ENCODE measurements at places on chromosomes 5 and 9. TPM values are rescaled to one million over a fixed set of nuclear protein-coding genes. Genes with fewer than 3 reads are reported as not detected.
A peak's percentile ranks its signal among the peaks of the same experiment; 100 is the strongest.

Gene IL17B
- total RNA-seq, result 2.8 TPM

DNA sequence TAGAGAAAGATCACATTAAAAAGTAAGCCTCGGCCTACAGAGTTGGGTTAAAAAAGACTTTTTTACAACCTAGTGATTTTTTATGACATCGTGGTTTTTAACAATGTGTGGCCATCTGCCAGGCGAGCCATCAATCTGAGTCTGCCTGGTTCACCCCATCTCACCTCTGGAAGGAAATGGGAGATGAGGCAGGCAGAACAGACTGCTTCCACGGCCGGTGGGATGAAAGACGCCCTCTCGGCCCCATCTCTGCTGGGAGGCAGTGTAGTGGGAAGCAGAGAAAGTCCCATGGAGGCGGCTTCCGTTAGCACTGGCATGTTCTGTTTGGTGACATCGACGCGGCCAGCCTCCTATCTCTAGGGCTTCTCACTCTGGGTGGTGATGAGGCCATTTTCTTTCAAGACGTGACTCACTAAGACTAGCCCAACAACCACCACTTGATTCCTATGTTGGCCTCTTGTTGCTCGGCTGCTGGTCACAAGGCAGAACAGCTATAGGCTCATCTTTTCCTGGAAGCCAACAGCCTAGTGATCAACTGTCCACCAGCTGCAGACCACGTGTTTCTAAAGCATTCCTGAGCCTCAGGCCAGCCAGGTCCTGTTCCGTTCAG is 132.4 kb upstream of the OTULINL start:
- no peak for DNase-seq

Gene IFNE
- total RNA-seq, result not detected

GRCh38 chr9:98707166-98708102 is 1.3 kb downstream of the GABBR2 start:
- peak; percentile 80 for DNase-seq

DNA sequence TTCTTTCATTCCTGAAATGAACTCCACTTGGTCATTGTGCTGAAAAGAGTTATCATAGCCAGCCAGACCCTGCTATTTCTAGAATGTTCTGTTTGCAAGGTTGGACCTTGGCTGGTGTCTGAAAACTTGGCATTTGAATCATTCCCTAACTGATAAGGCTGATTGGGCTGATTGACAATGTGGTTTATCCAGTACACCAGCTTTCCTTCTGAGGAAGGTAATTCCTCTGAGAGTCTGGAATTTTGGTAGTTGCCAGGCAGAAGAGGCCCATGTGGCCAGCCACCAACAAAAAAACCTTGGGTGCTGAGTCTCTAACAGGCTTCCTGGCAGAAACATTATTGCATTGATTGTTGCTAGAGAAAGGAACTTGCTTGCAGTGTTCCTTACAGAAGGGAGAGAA is 15.3 kb downstream of the SEC61B start:
- DNase-seq, result no peak
